ENCODE measurements at places on chromosomes 11 and 22.

DNA sequence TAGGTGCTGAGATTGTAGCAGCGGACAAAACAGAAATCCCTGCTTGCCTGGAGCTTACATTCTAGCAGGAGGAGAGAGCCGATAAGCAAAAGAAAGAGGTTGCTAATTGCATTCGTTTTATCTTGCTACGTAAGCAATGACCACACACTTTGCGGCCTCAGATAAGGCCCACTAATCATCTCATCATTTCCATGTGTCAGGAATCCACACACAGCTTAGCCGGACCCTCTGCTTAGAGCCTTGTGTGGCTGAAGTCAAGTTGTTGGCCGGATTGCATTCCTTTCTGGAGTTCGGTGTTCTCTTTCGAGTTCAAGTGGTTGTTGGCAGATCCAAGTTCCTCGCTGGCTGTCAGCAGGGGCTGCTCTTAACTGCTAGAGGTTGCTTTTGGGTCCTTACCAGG is 101.6 kb downstream of the CHST1 start:
- DNase-seq, result no peak

GRCh38 chr11:96948066-96948465 is 558.3 kb downstream of the JRKL start:
- no peak for DNase-seq

- no peak for DNase-seq
These were observed 19.6 kb upstream of the PDGFD start for GRCh38 chr11:104183593-104183992.

- DNase-seq, result no peak
These were observed 2.1 kb upstream of the TCF20 start for GRCh38 chr22:42272431-42272999.

GRCh38 chr11:76803023-76803422 is 19.9 kb downstream of the TSKU start:
- DNase-seq, result no peak

DNA sequence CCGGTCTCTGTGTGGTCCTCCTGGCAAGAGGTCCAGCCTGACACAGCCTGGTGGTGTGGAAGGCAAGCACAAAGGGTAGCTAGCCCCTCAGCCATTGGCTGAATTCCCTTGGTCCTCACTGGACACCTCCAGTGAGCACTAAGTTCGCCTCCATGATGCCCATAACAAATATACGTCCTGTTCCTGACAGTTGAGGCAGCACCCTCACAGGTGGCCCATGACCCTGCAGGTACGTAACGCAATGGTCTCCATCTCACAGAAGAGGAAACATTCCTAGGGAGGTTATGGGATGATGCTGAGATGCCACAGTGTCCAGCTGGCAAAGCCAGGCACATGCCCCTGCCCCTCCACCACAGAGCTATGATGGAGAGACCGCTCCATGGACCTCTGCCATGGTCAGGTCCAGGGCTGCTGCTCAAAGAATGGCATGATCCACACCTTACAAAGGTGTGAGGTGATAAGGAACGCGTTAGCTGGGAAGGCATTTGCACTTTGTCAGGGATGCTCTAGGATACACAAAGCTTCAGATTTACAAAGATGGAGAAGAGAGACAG is 1.4 kb upstream of the GNAZ start:
- DNase-seq, result no peak

DNA sequence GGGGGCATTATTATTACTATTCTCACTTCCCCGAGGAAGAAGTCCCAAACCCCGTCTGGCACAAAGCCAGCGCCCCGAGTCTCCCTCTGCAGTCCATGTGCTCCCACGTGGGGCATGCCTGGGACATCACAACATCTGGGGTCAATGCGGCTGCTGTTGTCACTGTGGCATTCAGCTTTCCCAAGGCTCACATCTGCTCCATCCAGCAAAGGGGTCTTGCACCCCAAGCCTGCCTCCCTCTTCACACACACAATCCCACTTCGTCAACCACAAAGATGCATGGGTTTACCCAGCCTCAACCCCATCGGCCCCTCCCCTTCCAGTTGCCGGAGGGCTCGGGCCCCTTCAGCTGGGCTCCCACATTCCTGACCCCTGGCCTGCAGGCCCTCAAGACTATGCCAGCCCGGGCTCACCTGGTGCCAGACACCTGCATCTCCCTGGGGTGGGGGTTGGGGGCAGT is 23.5 kb upstream of the RTN4R start:
- DNase-seq, result no peak
